ENCODE measurements at places on chromosomes 3 and 15. TPM values are rescaled to one million over a fixed set of nuclear protein-coding genes. Genes with fewer than 3 reads are reported as not detected.

DNA sequence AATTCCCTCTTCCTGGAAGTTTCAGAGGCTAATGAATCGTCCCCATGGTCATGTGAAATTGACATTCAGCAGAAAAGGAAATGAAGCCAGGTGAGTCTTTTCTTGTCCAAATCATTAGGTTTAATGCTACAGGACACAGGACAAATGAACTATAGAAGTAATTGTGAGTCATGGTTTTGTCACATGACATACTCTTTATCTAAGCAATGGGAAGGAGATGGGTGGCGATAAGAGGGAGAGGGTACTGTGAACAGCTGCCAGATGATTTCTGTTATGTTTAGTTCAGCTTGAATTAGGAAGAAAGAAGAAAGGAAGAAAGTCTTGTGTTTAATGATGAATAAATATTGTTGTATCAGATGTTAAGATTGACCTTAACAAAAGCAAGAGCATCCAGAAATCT, 515.4 kb upstream of the ZNF717 start:
- H3K4me1 ChIP-seq = no peaks in the 10 kb centered on the region
- H3K36me3 ChIP-seq = no peaks in the 10 kb centered on the region
- H3K27me3 ChIP-seq = no peaks in the 10 kb centered on the region
- DNase-seq = no peak
- no peak overlapping the region for H3K27ac ChIP-seq

The DCLK3 gene
- 0.01 TPM for polyA plus RNA-seq

DNA sequence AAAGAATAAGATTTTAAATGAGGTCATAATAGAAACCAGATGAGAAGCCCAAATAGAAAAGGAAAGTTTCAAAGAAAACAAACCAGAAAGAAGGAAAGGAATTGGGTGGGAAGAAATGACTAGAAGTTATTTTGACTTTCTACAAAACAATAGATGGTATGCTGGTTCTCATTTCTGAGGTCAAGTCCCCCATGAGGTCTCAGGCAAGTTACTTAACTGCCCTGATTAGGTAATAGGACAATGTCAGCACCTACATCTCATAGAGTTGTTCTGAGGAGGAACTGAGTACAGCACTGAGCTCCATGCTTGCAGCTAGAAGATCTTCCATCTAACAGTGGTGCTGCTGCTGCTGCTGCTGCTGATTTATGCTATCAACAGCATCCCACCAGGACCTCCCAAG, 185.9 kb downstream of the ERC2 start:
- H3K27me3 ChIP-seq = no peaks in the 10 kb centered on the region
- H3K4me3 ChIP-seq = no peak overlapping the region
- no peaks in the 10 kb centered on the region for H3K36me3 ChIP-seq

GRCh38 chr3:162718697-162719096, 1222.1 kb downstream of the OTOL1 start:
- H3K27ac ChIP-seq = no peak overlapping the region
- H3K36me3 ChIP-seq = no peaks in the 10 kb centered on the region
- H3K4me1 ChIP-seq = no peaks in the 10 kb centered on the region
- DNase-seq = no peak

DNA sequence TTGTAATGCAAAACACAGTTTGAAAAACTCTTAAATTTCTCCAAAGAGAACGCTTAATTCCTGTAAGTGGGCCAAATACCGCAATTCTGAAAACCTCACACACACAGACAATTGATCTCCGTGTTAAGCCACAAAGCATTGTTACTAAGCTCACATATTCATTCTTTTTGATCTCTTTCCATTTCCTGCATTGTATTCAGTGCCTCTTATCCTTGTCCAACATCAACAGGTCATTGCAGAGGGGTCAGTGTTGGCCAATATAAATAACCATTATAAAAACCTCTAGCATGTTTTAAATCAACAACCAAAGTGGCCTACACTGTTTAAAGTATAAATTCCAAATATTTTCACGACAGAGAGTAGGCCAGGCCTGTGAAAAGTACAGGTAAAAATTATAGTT, 171.1 kb downstream of the PDZRN3 start:
- no peak for DNase-seq
- no peaks in the 10 kb centered on the region for H3K36me3 ChIP-seq
- no peak overlapping the region for H3K27ac ChIP-seq
- H3K4me3 ChIP-seq = no peak overlapping the region
- H3K27me3 ChIP-seq = no peaks in the 10 kb centered on the region

The FMN1 gene
- 0.21 TPM for polyA plus RNA-seq

- H3K27ac ChIP-seq = no peak overlapping the region
- no peaks in the 10 kb centered on the region for H3K27me3 ChIP-seq
- H3K36me3 ChIP-seq = no peaks in the 10 kb centered on the region
- DNase-seq = no peak
These were observed 4.7 kb upstream of the ONECUT1 start for GRCh38 chr15:52794665-52795463.

DNA sequence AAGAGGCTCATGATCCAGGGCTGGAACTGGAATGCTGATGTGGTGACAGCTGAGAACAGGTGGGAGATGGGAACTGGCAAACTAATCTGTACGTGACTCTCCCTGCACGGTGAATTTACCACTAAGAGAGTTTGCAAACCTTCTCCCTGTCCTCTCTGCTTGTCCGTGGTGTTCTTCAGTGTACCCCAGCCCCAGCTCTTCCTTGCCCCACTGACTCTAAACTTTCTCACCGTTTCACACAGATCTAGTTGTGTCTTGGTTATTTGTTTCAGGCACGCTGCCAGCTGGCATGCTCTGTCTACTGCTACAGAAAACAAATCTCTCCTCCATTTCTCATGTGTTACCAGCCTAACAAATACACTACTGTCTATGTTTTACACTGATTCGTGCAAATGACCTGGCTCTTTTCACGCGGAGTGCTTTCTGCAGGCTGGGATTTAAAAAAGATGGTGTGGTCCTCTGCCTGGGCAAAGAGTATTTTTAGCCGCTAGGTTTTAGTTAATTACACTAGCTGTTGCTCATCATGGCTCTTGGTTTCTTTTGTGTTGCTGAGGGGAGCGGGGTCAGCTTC, 192.7 kb upstream of the LRIG1 start:
- H3K4me1 ChIP-seq = no peaks in the 10 kb centered on the region
- H3K27me3 ChIP-seq = no peaks in the 10 kb centered on the region
- H3K36me3 ChIP-seq = no peaks in the 10 kb centered on the region
- DNase-seq = no peak
- no peak overlapping the region for H3K4me3 ChIP-seq

GRCh38 chr3:125594581-125595011, 701 bp downstream of the OSBPL11 start:
- H3K36me3 ChIP-seq = no peaks in the 10 kb centered on the region
- H3K4me1 ChIP-seq = peaks cover 33% of the 10 kb centered on the region
- H3K27ac ChIP-seq = peak overlapping the region; percentile 92

The SORD gene
- 169 TPM for polyA plus RNA-seq

The FBXW12 gene
- not detected for polyA plus RNA-seq

- no peaks in the 10 kb centered on the region for H3K36me3 ChIP-seq
- no peaks in the 10 kb centered on the region for H3K4me1 ChIP-seq
- no peak overlapping the region for H3K27ac ChIP-seq
These were observed 110.6 kb downstream of the ETFA start for GRCh38 chr15:76200641-76201105.

DNA sequence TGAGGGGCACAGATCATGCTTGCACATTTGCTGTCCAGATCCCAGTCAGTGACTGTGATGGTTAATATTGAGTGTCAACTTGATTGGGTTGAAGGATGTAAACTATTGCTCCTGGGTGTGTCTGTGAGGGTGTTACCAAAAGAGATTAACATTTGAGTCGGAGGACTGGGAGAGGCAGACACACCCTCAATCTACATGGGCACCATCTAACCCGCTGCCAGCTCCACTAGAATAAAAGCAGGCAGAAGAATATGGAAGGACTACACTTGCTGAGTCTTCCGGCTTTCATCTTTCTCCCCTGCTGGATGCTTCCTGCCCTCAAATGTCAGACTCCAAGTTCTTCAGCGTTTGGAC, 5.1 kb downstream of the GP9 start:
- H3K4me3 ChIP-seq = no peak overlapping the region
- H3K4me1 ChIP-seq = peaks cover 2% of the 10 kb centered on the region
- no peak overlapping the region for H3K27ac ChIP-seq

DNA sequence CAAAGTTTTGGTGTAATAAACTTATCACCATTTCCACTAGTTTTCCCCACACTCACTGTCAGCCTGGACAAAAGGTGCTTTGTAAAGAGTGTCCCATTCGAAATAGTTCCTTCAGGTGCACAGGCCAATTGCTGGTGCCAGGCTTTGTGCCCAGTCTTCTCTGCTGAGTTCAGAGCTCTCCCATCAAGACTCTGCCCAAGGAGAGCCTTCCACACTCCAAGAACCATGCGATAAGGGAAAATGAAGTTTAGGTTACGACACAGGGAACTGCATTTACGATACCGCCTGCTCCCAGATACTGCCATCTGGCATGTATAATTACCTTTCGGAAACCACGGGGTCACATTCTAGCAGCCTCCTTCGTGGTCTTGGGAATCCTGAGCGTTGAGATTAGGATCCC, 379.6 kb downstream of the MECOM start:
- no peaks in the 10 kb centered on the region for H3K4me1 ChIP-seq
- no peak overlapping the region for H3K4me3 ChIP-seq
- no peaks in the 10 kb centered on the region for H3K36me3 ChIP-seq
- DNase-seq = no peak
- no peak overlapping the region for H3K27ac ChIP-seq
- H3K27me3 ChIP-seq = no peaks in the 10 kb centered on the region

The SLC25A38 gene
- polyA plus RNA-seq = 20.3 TPM

GRCh38 chr3:187946163-187946691, 201.0 kb upstream of the BCL6 start:
- no peaks in the 10 kb centered on the region for H3K36me3 ChIP-seq
- no peak for DNase-seq
- no peaks in the 10 kb centered on the region for H3K27me3 ChIP-seq
- H3K4me3 ChIP-seq = no peak overlapping the region
- no peak overlapping the region for H3K27ac ChIP-seq

DNA sequence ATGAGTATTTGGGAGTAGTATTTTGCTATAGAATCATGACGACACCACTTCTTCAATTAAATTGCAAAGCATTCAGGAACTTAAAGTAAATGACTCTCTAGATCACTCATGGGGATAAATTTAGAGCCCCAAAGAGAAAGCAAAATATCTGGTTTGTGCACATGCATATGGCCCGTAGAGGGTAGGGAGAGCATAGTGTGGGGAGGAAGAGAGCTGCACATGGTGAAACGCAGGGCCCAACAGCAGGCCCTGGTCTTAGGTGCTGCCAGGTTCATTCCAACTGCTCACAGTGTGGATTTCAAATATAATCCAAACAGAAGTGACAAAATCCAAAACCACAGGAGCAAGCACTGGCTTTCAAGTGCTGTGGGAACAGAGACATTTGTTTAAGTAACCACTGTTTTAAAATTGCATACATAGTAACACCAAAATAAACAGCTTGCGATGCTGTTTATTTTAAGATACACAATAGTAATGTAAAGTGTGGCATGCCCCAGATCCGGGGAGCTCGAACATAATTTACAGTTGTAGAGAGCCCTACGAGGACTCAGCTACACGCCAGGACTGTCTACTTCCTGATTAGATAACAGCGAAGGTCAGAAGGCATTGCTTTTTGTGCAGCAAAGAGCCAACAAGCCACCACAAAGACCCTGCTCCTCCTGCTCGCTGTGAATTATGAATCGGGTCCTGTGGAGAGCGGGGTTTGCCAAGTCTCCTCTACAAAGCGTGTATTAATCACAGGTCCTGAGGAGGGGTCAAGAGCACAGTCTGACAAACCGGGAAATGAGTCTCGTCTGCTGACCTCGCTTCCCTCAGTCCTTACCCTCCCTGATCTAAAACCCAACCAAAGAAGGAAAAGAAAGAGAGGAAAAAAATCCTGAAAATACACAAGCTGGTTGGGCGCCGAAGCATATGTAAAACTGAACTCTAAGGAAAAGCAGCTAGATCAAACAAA, 80.6 kb downstream of the MEIS2 start:
- no peaks in the 10 kb centered on the region for H3K4me1 ChIP-seq
- DNase-seq = no peak
- no peaks in the 10 kb centered on the region for H3K36me3 ChIP-seq
- no peak overlapping the region for H3K27ac ChIP-seq

The IGF2BP2 gene
- polyA plus RNA-seq = 1.4 TPM

GRCh38 chr3:148100476-148100875, 597.2 kb upstream of the AGTR1 start:
- no peaks in the 10 kb centered on the region for H3K27me3 ChIP-seq
- H3K4me3 ChIP-seq = no peak overlapping the region
- no peaks in the 10 kb centered on the region for H3K4me1 ChIP-seq
- DNase-seq = no peak
- no peaks in the 10 kb centered on the region for H3K36me3 ChIP-seq

- no peak overlapping the region for H3K4me3 ChIP-seq
- no peaks in the 10 kb centered on the region for H3K27me3 ChIP-seq
- no peaks in the 10 kb centered on the region for H3K4me1 ChIP-seq
- no peak overlapping the region for H3K27ac ChIP-seq
These were observed 37.9 kb downstream of the IQCB1 start for GRCh38 chr3:121796970-121797369.

DNA sequence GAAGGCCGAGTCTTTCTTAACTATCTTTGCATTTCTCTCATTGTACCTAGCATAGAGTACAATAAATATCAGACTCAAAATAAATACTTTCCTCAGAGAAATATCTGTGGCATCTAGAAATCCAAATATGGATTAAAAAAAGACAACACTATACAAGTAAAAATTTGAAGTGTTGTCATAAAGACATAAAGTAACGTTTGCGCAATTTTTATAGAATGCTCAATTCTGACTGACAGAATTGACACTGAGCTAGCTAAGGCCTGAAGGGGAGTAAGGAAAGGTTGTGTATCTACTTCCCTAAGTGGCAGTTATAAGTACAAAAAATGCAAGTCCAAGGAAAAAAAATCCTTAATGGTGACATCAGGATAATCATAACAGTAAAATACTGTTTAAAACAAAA, 1.1 kb downstream of the SEC11A start:
- no peaks in the 10 kb centered on the region for H3K27me3 ChIP-seq
- H3K36me3 ChIP-seq = no peaks in the 10 kb centered on the region
- H3K27ac ChIP-seq = no peak overlapping the region
- DNase-seq = no peak
- peak overlapping the region; percentile 81 for H3K4me3 ChIP-seq

- no peak within 1 kb of the TSS for H3K27ac ChIP-seq
- no peak within 1 kb of the TSS for H3K4me3 ChIP-seq
- no peaks in the 10 kb centered on the region for H3K27me3 ChIP-seq
These were observed at the start of gene LRTM1 for GRCh38 chr3:54928046-54928770. Gene LRTM1 (minus strand): TSS chr3:54928059. CDS start chr3:54927911, 148 bp downstream.

Measured in liver (tissue), 10 donors.